T-helper 2 cell (primary cell): ENCODE measurements at places on chromosomes 11 and 22.

- no peak for DNase-seq
Measured at GRCh38 chr11:120284272-120284671, 40.8 kb upstream of the TLCD5 start.

GRCh38 chr11:70509476-70509875 is 111.1 kb downstream of the CTTN start:
- no peak for DNase-seq

- peak; percentile 81 for DNase-seq
Measured at GRCh38 chr11:128422576-128423370, 164.6 kb downstream of the ETS1 start.

GRCh38 chr11:130131961-130132850 is 27.4 kb upstream of the ST14 start:
- DNase-seq, result peak; percentile 62

- DNase-seq, result no peak
Measured at GRCh38 chr22:36522662-36523061, 6.3 kb downstream of the EIF3D start.

- no peak for DNase-seq
Measured at GRCh38 chr22:44000123-44000522, 24.0 kb upstream of the PARVB start.
